ENCODE measurements at places on chromosomes 3 and 15.
A peak's percentile ranks its signal among the peaks of the same experiment; 100 is the strongest.

GRCh38 chr3:41482134-41482533 lies 282.8 kb downstream of the CTNNB1 start:
- DNase-seq = no peak

DNA sequence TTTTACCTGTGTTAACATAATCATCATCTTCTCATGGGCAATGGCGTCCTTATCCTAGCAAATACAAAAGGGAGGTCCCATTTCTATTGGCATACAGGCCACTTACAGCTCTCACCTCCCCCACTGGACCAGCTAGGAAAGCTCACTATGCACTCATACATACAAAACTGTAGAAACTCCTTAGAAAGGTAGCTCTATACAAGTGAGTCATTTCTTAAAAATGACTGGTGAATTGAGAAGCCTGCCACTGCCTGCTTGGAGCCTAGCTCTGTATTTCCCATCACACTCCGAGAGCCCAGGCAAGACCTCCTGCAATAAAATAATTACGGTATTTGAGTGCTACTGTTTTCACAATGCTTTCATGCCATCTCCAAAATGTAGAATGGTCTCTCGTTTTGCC lies 321.8 kb downstream of the ULK4 start:
- no peak for DNase-seq

DNA sequence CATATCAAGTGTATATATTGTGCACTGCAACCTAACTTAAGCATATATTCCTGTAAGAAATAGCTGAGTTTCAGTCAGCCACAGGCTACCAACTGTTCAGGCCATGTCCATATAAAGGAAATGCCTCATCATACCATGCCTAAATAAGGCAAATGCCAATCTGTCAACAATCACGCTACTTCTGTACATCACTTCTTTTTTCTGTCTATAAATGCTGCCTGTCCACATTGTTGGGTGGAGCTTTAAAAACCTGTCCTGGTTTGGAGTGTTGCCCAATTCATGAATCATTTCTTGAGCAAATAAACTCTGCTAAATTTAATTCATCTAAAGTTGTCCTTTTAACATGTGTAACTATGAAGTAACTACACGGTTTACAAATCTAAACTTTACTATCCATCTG lies 1091.9 kb downstream of the NSUN3 start:
- DNase-seq = no peak

- DNase-seq = no peak
Measured at GRCh38 chr3:64203969-64204908, 21.0 kb downstream of the PRICKLE2 start.

DNA sequence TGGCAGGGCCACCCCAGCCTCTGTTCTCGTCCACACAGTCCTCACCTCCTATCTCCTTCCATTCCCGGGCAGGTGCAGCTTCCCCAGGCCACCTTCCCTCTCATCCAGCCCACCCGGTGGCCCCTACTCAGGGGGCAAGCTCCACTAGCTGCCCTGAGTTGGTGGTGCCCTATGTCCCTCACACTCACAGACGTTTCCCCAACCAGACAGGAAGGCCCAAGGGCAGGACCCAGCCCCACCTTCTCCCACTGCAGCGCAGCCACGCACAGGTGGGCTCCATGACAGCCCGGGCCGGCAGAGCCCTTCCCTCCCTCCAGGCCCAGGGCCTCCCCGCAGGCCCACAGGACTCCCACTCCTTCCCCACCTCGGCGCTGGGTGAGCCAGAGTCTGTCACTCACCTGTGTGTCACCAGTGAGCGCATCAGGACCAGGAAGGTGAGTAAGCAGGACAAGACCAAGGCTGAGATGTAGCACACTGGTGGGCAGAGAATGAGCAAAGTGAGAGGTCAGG lies 11.1 kb downstream of the ISLR start:
- no peak for DNase-seq

GRCh38 chr15:97521381-97522285 lies 438.9 kb upstream of the ARRDC4 start:
- DNase-seq = no peak

- no peak for DNase-seq
Measured at GRCh38 chr15:69725957-69726356, 273.3 kb downstream of the RPLP1 start.

DNA sequence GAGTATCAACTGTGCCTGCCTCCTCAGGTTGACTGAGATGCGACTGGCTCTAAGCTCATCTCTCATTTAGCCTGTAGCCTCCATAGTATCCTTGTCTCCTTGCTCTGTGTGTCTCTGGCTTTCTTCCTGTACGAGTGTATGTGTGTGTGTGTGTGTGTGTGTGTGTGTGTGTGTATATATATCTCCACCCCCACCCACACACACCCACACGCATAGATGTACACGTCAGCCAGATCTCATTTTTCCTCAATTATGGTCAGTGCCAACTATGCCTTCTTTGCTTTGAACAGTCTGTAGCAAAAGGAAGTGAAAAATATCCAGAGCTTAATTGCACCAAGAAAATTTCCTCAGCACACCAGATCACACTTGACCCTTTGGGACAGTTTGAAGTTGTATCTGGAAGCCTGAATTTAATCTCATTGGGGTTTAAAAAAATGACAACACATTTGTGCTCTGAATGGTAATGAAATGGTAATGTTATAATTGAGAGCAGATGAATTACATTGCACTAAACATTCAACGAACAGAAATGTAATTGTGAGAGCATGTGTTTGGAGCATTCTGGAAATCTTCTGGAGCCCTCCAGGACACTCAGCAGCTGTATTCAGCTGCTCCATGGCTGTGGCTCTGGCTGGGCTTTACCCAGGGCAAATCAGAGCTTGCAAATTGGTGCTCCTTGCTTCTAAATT lies 63.6 kb downstream of the RYR3 start:
- no peak for DNase-seq

- DNase-seq = no peak
Measured at GRCh38 chr15:85615930-85616329, 178.8 kb downstream of the KLHL25 start.

DNA sequence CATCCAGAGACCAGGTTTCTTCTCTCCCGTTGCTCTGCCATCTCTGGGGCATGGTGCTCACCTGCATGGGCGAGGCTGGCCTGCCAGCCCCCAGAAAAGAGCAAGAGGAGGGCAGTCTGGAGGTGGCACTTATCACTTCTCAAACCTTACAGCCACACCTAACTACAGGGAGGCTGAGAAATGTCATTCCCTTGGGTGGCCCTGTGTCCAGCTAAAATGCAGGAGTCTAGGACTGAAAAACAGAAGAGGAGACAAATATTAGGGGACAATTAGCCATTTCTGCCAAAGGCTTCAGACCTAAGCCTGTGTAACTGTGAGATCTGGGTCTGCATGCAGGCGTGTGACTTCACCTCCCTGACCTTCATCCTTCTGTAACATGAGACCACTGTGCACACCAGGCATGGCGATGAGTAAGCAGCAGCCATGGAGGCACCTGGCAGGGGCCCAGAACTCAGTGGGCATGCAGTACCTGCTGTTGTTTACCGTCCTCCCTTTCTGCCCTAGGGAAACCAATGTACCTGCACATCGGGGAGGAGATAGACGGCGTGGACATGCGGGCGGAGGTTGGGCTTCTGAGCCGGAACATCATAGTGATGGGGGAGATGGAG lies 83.4 kb downstream of the MESD start:
- no peak for DNase-seq

DNA sequence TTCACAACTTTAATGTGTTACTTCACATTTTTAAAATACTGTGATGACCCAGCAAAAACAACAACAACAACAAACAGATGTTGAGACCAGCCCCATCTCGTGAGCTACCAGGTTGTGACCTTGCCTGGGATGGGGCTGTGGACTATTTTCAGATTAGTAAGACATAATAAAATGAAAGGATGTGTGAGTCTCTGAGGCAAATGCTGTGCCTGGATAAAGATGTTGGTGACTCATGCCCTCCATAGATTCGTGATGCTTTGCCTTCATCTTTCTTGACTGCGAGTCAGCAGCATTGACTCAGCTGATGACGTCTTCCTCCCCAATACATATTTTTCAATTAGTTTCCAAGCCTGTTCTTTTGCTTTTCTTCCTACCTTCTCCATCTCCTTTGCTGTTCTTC lies 453.0 kb upstream of the CFAP20DC start:
- no peak for DNase-seq

- DNase-seq = no peak
Measured at GRCh38 chr15:31207246-31207645, 105.7 kb upstream of the TRPM1 start.

DNA sequence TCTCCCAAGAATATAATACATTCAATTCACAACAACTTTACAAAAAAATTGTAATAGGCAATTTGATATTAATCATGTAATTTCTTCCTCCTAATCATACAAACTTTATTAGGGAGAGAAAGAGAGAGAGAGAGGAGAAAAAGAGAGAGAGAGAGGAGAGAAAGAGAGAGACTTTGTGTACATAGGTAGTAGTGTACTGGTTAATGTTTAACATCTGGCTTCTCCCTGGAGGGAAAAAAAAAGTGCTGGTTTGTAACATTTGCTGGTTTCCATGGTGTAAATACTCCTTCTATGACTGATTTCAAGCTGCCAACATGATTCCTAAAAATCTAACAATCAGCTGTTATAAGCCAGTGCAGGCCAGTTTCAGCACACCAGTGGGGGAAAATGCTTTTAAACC lies 98.0 kb upstream of the ARHGEF26 start:
- no peak for DNase-seq

DNA sequence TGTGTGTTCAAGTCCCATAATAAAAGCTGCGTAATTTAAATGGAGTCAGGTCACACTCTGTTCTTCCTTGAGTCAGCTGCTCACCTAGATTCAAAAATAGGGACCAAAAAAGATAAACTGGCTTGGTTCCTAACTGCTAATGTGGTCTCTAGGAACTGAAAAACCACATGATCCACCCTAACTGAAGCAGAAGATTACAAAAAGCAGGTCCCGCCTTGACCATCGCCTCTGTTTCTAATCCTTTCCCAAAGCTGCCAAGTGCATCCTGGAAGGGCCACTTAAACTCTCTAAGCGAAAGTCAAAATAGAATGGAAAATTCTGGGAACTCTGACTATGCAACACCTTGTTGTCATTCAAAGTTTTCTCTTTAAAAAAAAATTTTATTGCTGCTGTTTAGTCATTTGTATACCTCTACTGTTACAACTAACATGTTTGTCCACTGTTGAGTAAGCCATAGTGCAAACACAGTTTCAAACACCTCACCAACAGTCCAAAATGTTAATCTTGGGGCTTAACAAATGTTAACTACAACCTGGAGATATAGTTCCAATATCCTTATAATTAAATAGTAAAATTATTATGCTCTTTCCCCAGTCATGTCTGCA lies 88.9 kb upstream of the THBS1 start:
- DNase-seq = no peak

DNA sequence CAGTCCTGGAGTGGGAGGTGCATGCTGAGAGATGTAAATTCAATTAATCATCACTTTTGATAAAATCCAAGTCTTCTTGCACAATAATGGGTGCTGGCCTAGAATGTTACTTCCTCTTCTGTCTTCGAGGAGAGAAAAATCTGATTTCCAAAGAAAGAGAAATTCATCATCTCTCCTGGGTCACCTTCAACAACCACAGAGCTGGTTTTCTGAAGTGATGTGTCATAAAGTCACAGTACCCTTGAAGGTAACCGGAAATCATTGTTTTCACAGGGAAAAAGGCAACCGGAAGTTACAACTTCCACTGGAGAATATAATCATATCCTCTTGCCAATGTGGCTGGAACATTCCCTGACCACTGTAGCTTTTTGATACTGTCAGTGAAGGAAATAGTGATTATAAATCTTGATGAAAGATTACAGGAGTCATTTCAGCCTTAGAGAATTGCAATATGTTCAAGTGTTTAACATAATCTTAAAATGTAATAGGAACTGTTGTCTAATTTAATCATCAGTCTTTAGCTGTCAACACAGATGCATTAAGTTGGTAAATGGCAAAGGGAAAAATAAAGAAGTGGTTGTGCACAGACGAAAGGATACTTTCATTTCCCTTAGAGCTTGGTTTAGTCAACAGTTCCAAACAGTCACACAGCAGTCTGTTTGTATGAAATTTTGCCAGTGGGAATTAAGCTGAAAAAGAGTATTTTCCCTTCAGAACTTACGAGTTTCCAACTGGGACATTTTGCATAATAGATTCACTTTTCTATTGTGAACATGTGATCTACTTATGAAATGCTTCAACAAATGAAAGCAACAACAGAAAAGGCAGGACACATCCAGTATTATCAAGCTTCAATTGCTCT lies 106.5 kb upstream of the SLC4A7 start:
- DNase-seq = no peak

DNA sequence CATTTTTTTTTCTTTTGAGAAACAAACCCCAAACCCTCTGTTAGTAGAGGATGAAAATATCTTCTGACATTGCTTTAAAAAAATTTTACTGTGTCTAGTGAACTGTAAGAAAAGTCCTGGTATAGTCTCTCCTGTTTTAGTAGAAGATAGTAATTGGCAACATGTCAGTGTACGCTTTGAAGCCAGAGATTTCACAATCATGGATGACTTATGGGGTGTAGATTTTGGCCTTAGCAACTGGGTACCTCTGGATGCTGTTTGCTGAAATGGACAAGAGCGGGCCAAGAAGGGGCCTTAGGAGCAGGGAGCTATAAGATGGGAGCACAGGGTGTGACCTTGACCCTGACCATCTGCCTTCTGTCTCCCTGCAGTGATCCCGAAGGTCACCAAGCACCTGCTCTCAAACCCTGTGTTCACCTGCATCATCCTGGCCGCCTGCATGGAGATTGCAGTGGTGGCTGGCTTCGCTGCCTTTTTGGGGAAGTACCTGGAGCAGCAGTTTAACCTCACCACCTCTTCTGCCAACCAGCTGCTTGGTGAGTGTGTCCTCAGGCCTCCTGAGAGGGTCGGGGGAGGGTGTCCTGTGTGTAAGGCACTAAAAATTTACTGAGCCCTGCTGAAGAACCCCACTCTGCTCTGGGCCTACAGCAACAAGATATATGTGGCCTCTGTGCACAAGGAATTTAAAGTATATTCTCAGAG lies 266.7 kb downstream of the SLCO3A1 start:
- no peak for DNase-seq

GRCh38 chr15:56192659-56193442 lies 50.8 kb downstream of the RFX7 start:
- DNase-seq = no peak

GRCh38 chr15:95291898-95292472 lies 1038.5 kb upstream of the NR2F2 start:
- DNase-seq = no peak

DNA sequence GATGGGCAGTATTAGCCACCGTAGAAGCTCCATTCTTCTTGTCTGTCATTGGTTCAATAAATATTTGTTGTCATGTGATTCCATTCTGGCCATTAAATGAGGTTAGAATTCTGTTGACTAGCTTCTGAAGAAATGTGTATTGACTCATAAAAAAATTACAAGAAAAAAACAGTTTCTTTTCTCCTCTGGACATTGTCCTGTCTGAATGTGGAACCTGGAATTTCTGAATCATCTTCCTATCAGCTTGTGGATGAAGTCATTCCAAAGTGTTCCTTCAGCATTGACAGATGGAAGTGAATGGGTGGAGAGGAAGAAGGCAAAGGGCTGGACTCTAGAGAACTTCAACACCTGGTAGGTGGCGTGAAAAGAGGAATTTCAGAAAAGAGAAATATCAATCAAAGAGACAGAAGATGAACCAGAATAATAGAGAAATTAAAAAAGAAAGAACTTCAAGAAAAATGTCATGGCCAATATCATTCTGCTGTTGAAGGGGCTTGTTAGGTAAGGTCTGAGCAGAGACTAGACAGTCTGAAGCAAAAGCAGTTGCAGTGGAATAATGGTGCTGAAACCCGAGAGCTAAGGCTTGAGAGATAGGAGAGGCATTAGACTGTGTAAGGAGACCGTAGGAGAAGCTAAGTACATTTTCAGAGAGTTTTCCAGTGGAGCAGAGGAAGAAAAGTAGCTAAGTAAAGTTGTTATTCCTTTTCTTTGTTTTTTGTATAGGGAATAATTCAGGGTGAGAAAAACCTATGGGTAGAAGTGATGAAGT lies 806.6 kb downstream of the SQOR start:
- DNase-seq = no peak

- DNase-seq = peak; percentile 25
Measured at GRCh38 chr3:16337856-16338540, 73.0 kb downstream of the OXNAD1 start.
